Thymus (tissue), 14 donors: ENCODE measurements at places on chromosomes 12 and 14. TPM values are rescaled to one million over a fixed set of nuclear protein-coding genes. Genes with fewer than 3 reads are reported as not detected.
A peak's percentile ranks its signal among the peaks of the same experiment; 100 is the strongest.

FAIM2 gene
- 0.41 TPM for polyA plus RNA-seq

NGB gene
- 0.41 TPM for polyA plus RNA-seq

P2RX7 gene
- polyA plus RNA-seq: 2.3 TPM

GRCh38 chr14:80448267-80448666 lies 237.0 kb upstream of the DIO2 start:
- no peaks in the 10 kb centered on the region for H3K27me3 ChIP-seq
- no peak for DNase-seq
- no peaks in the 10 kb centered on the region for H3K36me3 ChIP-seq
- H3K4me1 ChIP-seq: no peaks in the 10 kb centered on the region
- H3K4me3 ChIP-seq: no peak overlapping the region

GRCh38 chr14:26867171-26867757 lies 269.4 kb upstream of the NOVA1 start:
- no peaks in the 10 kb centered on the region for H3K36me3 ChIP-seq
- H3K4me1 ChIP-seq: no peaks in the 10 kb centered on the region
- no peak overlapping the region for H3K27ac ChIP-seq
- no peak for DNase-seq

- no peak overlapping the region for H3K27ac ChIP-seq
- H3K4me3 ChIP-seq: no peak overlapping the region
- H3K27me3 ChIP-seq: no peaks in the 10 kb centered on the region
Observed at GRCh38 chr14:29028973-29029582, 262.5 kb downstream of the FOXG1 start.

DNA sequence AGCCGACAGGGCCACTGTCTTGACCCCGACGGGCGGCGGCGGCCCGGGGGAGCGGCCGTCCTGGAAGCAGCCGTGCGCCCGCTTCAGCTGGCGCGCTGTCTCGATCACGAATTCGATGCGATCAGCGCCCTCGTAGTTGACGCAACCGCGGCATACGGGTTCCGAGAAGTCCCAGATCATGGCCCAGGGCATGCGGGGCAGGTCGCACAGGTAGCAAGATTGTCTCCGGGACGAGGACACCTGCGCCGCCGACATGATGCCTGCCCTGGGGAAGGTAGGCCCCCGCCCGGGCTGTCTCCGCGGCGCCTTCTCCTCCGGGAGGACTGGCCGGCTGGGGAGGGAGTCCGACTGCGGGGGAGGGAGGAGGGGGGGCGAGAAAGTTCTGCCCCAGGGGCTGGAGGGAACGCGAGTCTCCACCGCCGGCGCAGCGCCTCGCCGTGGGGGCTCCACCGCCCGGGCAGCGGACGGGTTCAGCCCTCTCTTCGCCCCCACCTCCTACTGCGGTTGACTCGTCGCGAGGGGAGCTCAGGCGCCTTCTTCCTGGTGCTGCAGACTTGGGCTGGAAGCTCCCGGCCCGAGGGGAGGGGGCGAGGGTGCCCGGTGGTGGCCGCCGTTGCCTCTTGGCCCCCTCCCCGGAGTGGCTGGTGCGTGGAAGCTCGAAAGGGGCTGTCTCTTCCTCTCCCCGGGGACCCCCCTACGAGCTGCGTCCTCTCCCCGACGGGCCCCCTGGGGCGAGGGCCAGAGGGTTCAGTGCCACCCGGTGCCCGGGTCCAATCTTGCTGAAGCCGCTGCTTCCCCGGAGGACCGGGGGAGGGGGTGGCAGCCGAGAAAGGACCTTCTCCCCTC lies 747 bp downstream of the IRF2BPL start:
- H3K4me3 ChIP-seq: peak overlapping the region; percentile 87
- peak; percentile 59 for DNase-seq
- H3K36me3 ChIP-seq: peaks cover 19% of the 10 kb centered on the region
- H3K27ac ChIP-seq: peak overlapping the region; percentile 99

DNA sequence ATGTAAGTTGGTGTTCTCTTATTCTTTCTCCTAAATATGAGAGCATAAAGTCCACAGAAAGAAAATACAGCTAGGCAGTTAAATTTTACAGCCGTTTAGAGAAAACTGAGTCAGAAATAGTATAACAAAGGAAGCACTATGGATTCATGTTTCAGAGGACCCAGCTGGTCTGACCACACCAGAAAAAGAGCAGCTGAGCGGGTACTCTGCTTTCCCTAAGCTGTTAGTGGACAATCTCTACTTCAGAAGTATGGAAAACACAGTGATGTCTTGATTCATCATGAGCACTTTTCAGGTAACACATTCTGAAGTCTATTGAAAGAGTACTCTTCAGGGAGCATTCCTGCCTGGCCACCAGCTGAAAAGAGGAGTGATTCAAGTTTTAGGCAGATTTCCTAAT lies 12.4 kb downstream of the PPM1H start:
- H3K4me1 ChIP-seq: no peaks in the 10 kb centered on the region
- no peak overlapping the region for H3K4me3 ChIP-seq
- no peak for DNase-seq
- H3K27ac ChIP-seq: no peak overlapping the region

GRCh38 chr14:76499399-76499798 lies 123.5 kb downstream of the ESRRB start:
- no peaks in the 10 kb centered on the region for H3K27me3 ChIP-seq
- no peak overlapping the region for H3K27ac ChIP-seq
- DNase-seq: no peak
- H3K36me3 ChIP-seq: no peaks in the 10 kb centered on the region
- no peak overlapping the region for H3K4me3 ChIP-seq

GRCh38 chr14:54659365-54659764 lies 92.4 kb downstream of the SAMD4A start:
- no peaks in the 10 kb centered on the region for H3K4me1 ChIP-seq
- no peak overlapping the region for H3K4me3 ChIP-seq
- H3K27ac ChIP-seq: no peak overlapping the region

GRCh38 chr12:97545804-97546203 lies 83.2 kb downstream of the RMST start:
- no peaks in the 10 kb centered on the region for H3K36me3 ChIP-seq
- H3K4me1 ChIP-seq: no peaks in the 10 kb centered on the region
- H3K27me3 ChIP-seq: no peaks in the 10 kb centered on the region
- DNase-seq: no peak

- peak overlapping the region; percentile 95 for H3K27ac ChIP-seq
- peak overlapping the region; percentile 11 for H3K4me3 ChIP-seq
- H3K36me3 ChIP-seq: no peaks in the 10 kb centered on the region
- no peaks in the 10 kb centered on the region for H3K27me3 ChIP-seq
- peaks cover 14% of the 10 kb centered on the region for H3K4me1 ChIP-seq
Observed at GRCh38 chr14:21924479-21924878, 250.9 kb upstream of the OR4E1 start.

- H3K4me1 ChIP-seq: no peaks in the 10 kb centered on the region
- no peak overlapping the region for H3K4me3 ChIP-seq
- H3K27me3 ChIP-seq: no peaks in the 10 kb centered on the region
Observed at GRCh38 chr12:26987634-26988424, 26.4 kb downstream of the TM7SF3 start.

DNA sequence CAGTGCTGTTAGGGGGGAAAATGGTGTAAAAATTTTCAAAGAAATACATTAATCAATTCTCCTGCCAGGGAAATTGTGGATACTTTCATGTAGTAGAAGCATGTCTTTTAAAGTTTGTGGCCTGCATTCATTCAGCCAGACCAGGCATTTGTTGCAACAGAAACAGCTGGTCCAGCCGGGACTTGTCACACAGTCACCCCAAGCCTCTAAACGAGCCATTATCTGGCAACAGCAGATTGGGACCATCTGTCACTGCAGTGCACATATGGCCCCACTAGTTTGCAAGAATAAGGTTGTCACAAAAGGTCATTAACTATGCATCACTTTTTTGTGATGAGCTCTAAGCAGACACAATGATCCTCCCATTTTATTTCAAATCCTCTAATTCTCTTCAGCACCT lies 193.9 kb downstream of the PHLDA1 start:
- no peak overlapping the region for H3K4me3 ChIP-seq
- no peaks in the 10 kb centered on the region for H3K27me3 ChIP-seq
- no peaks in the 10 kb centered on the region for H3K4me1 ChIP-seq
- H3K36me3 ChIP-seq: no peaks in the 10 kb centered on the region
- H3K27ac ChIP-seq: no peak overlapping the region
- no peak for DNase-seq

DNA sequence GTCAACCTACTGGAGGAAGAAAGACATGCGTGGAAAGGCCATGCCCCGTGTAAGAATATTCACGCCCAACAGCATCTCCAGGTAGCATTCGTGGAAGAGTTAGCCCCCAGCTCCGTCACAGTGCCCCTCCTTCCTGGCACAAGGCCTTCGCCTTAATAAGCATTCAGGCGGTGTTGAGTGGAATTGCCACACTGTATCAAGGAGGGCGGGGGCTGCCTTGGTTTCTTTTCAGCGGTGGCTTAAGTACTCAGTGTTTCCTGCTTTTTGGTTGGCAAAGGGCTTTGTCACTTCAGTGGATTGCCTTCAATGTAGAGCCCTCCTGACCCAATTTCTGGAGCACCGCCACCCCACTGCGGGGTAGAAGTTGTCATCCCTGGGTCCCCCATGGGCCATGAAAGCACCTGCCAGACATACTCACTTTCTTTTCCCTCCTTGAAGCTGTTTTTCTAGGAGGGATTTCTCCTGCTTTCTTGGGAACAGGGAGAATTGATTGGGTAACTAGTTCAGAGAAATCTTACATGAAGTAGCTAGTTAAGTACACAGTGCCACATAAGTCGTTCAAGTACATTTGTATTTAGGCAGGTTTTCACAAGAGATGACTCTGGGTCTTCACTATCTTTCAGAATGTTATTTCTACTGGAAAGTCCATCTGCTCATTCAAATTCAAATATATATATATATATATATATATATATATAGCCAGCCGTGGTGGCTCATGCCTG lies 65.5 kb upstream of the STON2 start:
- H3K4me3 ChIP-seq: no peak overlapping the region
- no peak for DNase-seq
- peaks cover 4% of the 10 kb centered on the region for H3K4me1 ChIP-seq
- H3K27me3 ChIP-seq: no peaks in the 10 kb centered on the region

- peak overlapping the region; percentile 68 for H3K4me3 ChIP-seq
- peak overlapping the region; percentile 74 for H3K27ac ChIP-seq
- H3K36me3 ChIP-seq: peaks cover 26% of the 10 kb centered on the region
- DNase-seq: no peak
- H3K4me1 ChIP-seq: peaks cover 24% of the 10 kb centered on the region
- peaks cover 3% of the 10 kb centered on the region for H3K27me3 ChIP-seq
Observed at GRCh38 chr12:118377021-118377883, 897 bp downstream of the SUDS3 start.

DNA sequence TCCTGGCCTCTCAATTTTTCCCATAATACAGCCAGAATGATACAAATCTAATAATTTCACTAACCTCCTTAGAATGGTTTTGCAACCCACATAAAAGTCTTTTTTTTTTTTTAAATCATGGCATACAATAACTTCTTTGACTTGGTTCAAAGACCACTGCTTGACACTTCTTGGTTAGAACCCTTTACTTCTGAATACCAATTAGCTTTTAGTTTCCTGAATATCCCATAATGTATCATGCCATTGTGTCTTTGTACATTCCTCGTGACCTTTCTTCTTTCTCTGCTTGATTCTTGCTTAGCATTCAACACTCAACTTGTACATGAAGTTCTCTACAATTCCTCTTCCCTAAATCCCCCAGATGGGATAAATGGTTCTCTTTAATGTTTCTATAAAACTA lies 19.3 kb downstream of the KLHL28 start:
- no peak overlapping the region for H3K27ac ChIP-seq
- no peak overlapping the region for H3K4me3 ChIP-seq
- no peaks in the 10 kb centered on the region for H3K27me3 ChIP-seq
- DNase-seq: no peak
- H3K4me1 ChIP-seq: peaks cover 4% of the 10 kb centered on the region
- peaks cover 28% of the 10 kb centered on the region for H3K36me3 ChIP-seq

- no peak for DNase-seq
- no peak overlapping the region for H3K4me3 ChIP-seq
- peaks cover 9% of the 10 kb centered on the region for H3K27me3 ChIP-seq
- no peaks in the 10 kb centered on the region for H3K4me1 ChIP-seq
- no peak overlapping the region for H3K27ac ChIP-seq
Observed at GRCh38 chr12:3206536-3207072, 129.4 kb downstream of the TSPAN9 start.

GRCh38 chr14:104996483-104996882 lies 10.9 kb downstream of the CLBA1 start:
- no peaks in the 10 kb centered on the region for H3K36me3 ChIP-seq
- no peak overlapping the region for H3K27ac ChIP-seq
- H3K27me3 ChIP-seq: no peaks in the 10 kb centered on the region
- no peak overlapping the region for H3K4me3 ChIP-seq
- DNase-seq: no peak
- H3K4me1 ChIP-seq: no peaks in the 10 kb centered on the region

DNA sequence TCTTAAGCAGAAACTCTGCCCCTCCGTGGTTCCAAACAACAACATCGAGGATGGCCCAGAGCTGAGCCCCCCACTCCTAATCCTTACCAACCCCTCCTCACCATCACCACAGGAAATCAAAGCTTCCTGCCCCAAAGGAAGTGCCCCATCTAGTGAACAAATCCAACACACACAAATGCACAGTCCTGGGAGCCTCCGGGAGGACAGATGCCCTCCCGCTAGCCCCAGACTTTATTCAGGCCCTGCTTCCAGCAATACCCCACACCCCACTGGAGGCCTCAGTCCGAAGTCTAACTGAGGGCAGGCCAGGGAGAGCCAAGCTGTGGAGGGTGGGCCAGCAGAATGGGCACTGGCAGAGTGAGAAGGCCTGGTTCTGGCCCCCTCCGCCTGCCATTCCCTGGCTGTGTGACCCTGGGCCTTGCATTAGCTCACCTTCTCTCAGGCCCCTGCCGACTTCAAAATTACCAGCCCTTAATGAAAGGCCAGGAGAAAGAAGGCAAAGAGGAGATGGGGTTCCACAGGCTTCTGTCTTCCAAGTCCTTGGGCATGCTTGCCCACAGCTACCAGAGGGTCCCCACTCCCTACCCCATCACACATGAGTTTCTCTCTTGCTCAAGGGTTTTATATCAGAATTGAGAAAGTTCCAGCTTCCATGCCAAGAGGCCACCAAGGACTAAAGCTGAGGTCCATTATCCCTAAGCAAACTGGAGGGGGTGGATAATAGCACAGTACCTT lies 2.3 kb downstream of the HDAC7 start:
- H3K36me3 ChIP-seq: peaks cover 45% of the 10 kb centered on the region
- DNase-seq: no peak
- H3K4me1 ChIP-seq: peaks cover 80% of the 10 kb centered on the region
- H3K27ac ChIP-seq: peak overlapping the region; percentile 93
- no peaks in the 10 kb centered on the region for H3K27me3 ChIP-seq

- peaks cover 24% of the 10 kb centered on the region for H3K4me1 ChIP-seq
- H3K27me3 ChIP-seq: no peaks in the 10 kb centered on the region
- H3K27ac ChIP-seq: peak overlapping the region; percentile 85
- peak overlapping the region; percentile 94 for H3K4me3 ChIP-seq
- H3K36me3 ChIP-seq: peaks cover 6% of the 10 kb centered on the region
- DNase-seq: no peak
Observed at GRCh38 chr14:61322011-61322798, 826 bp downstream of the PRKCH start.

DNA sequence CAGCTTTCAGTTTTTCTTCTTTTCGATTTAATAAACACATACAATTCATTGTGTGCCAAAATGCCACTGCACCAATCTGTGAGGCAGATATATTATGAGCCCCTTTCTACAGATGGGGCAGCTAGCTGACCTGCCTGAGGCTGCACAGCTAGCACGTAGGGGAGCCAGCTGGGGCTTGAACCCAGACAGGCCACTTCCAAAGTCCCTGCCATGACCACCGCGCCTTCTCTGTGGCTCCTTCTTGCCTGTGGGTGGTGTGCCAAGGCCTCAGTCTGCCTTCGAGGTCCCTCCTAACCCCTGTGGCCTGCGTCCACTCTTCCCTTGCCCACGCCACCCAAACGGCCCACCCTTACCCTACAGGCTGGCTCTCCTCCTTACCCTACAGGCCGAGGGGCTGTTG lies 16.2 kb downstream of the FAM222A start:
- H3K27ac ChIP-seq: no peak overlapping the region
- H3K36me3 ChIP-seq: no peaks in the 10 kb centered on the region
- H3K4me3 ChIP-seq: no peak overlapping the region
- no peak for DNase-seq
